ENCODE measurements at places on chromosomes 5 and 9.

GRCh38 chr5:149939546-149939945 lies 5.0 kb downstream of the PDE6A start:
- no peak for DNase-seq

DNA sequence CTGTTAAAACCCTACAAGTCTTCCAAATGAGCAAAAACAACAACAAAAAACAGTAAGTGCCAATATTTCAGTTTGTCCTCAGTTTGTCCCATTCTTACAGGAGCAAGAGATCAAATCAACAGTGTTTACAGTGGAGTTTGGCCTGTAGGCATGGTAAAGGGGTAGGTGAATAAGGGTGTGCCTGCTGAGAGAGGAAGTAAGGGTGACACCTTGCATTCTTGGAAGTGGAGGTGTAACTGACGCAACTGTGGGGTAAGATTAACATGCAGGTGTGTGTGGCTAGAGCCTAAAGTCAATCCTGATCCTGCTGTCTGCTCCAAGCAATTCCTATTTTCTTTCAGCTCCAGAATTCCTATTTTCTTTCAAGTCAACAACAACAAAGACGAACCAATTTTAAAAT lies 43.4 kb downstream of the PFDN1 start:
- DNase-seq: no peak

- no peak for DNase-seq
Observed at GRCh38 chr9:95613670-95614069, 96.9 kb upstream of the PTCH1 start.

DNA sequence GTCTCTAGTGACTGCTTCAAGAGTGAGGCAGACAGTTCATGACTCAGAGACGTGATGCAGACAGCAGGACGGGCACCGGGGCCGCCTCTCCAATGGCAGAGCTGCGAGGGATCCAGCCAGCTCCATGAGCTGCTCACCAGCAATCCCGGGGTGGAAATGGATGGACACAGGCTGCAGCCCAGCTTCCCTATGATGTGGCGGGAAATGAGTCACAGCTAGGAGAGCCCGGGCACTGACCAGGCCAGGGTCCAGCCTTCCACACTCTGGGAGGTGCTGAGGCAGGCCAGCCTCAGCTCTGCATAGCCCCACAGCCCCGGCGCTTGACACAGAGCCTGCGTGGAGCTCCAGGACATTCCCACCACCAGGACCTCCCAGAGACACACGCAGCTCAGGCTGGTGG lies 244.8 kb upstream of the IRX2 start:
- DNase-seq: no peak

GRCh38 chr5:39640552-39640951 lies 215.8 kb upstream of the DAB2 start:
- DNase-seq: no peak

- no peak for DNase-seq
Observed at GRCh38 chr5:157951673-157952373, 92.9 kb upstream of the CLINT1 start.

DNA sequence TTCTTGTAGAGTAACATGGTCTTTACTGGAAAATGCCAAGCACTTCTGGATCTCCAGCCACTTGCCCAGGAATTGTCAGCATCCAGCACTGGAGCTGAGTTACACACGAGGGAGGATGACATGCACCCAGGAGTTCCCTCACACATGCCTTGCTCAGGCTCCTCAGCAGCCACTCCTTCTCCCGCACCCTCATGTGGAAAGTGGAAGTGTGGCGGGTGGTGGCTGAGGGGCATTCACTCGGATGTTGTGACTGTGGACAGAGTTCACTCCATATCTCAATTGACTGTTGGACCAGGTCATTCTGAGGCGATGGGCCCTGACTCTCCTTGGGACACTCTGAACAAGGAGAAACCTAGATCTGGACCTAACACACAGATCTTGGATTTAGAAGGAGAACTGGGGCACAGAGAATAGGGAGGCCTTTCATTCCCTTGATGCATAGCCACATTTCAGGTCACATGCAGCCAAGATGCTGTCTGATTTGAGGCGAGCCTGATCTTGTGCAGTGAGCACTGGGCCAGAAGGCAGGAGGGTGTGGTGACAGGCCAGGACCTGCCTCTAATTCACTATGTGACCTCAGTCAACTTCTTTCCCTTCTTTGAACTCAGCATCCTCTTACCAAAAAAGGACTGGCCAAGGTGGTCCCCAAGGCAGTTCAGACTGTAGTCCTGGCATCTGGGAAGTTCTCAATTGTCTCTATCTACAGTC lies 62.1 kb downstream of the CYSTM1 start:
- no peak for DNase-seq

DNA sequence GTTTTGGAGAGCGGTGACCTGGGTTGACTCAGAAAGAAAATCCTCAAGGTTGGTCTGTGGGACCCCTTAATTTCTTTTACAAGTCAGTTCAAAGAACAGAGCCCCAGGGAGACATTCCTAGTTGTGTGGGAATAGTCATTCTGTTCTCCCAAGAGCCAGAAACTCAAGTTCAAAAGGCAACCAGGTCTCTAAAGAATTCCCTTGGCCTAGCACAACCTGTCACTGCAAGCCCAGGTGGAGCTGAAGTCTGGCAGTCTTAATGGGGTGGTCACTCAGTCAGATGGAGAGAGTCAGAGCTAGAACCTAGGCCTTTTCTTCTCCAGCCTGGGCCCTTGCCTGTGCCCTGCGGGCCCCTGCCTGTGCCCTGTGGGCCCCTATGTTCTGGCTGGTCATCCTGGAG lies 37.5 kb upstream of the CDKN2AIPNL start:
- DNase-seq: no peak

DNA sequence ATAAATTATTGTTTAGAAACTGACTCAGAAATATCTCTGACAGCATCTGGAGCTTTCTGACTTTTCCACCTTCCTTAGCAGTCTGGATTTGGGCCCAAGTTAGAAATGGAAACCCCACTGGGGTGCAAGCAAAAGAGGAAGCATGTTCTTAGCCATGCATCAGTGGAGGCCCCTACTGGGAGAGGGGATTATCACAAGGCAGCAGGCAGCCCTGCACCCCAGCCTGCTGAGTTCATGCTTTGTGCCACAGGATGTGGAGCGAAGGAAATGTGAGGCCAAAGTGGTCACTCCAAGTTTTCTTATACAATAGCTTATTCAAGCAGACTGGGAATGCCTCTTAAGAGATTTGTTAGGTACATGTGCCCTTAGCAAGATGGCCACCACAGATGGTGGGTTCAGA lies 146.5 kb upstream of the TLX3 start:
- no peak for DNase-seq

GRCh38 chr5:104344809-104345208 lies 782.2 kb upstream of the NUDT12 start:
- no peak for DNase-seq

DNA sequence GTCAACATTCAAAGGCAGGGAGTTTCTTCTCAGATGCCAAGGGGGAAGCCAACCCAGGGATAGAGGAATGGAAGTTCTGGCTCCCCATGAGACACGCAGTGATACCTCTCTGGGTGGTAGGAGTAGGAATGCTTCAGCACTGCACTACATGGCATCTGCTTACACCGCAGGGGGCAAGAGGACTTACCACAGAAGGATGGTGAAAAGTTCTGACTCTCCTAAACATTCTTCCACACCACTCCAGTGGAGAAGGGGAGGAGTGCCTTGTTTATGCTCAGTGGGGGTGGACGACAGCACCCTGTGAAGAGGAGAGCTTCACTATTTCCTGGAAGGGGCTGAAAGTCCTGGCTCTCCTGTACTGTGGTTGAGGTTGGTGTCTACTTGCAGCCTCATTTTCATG lies 1011.3 kb upstream of the WWC1 start:
- DNase-seq: no peak

GRCh38 chr9:115849679-115850412 lies 303.7 kb upstream of the PAPPA start:
- no peak for DNase-seq

GRCh38 chr9:76369583-76369982 lies 24.6 kb downstream of the RFK start:
- DNase-seq: peak; percentile 12

Measured in GM20000 (cell line).